B cell (primary cell): ENCODE measurements at places on chromosomes 6 and 20. TPM values are rescaled to one million over a fixed set of nuclear protein-coding genes. Genes with fewer than 3 reads are reported as not detected.

Gene GNRH2
- 2.5 and 2.7 TPM in 2 replicates for total RNA-seq

- DNase-seq = no peak
Measured at GRCh38 chr6:34580707-34581560, 24.8 kb upstream of the SPDEF start.

DNA sequence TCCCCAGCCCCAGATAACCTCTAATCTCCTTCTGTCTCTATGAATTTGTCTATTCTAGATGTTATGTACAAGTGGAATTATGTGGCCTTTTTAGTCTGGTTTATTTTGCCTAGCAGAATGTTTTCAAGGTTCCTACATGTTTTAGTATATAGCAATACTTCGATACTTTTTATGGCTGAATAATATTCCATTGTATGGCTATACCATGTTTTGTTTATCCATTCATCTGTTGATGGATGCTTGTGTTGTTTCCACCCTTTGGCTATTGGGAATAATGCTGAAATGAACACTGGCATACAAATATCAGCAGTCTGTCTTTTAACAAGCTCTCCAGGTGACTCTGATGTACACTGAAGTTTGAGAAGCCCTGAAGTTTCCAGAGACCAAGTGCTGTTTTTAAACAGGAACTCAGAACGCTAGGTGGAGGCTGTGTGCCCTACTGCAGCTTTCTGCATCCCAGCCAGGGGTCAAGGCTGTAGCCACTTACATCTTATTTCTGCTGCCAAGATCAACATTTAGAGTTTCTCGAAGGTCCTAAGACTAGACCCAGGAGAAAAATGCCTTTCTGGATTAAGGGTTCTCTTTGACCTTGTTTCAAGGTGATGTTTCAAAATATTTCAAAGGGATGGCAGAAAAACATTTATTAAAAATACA, 123.0 kb downstream of the SOBP start:
- DNase-seq = no peak

DNA sequence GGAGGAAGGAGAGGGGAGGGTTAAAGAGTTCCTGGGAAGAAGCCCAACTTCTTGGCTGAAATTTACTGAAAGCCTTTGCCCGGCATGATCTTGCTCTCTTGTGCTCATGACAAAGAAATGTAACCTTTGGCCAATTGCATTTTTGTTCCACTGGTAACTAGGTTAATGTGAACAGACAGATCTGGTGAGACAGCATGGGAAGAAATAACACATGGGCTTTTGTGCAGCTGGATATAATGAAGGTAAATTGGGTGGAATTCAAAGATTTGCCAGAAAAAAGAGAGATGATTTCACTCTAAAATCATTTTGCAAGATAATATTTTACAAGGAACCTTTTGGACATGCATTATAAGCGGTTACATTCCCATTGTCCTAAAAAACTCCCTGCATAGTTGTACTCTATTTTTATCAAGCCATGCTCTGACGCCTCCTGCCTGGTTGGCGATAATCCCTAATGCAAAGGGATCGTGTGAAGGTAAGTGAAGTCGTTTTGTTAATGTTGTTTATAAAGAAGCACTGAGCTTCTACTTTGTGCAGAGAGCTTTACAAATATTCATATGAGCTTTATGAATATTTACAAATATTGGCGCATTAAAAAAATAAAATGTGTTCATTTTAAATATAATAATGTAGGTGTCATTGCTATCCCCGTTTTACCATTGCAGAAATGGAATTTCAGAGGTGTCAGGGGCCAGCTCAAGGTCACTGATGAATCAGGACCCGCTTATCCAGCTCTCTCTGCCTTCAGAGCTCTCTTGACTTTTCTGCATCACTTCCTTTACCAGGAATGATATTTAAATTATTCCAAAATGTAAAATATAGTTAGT, 161.3 kb upstream of the AGPAT4 start:
- no peak for DNase-seq

GRCh38 chr6:13300643-13301590, 27.4 kb downstream of the TBC1D7 start:
- no peak for DNase-seq

Gene CYP24A1
- not detected in 2 replicates for total RNA-seq

Gene CALHM5
- not detected in 2 replicates for total RNA-seq

GRCh38 chr6:49849213-49849907, 17.0 kb downstream of the CRISP1 start:
- peak; percentile 27 for DNase-seq

DNA sequence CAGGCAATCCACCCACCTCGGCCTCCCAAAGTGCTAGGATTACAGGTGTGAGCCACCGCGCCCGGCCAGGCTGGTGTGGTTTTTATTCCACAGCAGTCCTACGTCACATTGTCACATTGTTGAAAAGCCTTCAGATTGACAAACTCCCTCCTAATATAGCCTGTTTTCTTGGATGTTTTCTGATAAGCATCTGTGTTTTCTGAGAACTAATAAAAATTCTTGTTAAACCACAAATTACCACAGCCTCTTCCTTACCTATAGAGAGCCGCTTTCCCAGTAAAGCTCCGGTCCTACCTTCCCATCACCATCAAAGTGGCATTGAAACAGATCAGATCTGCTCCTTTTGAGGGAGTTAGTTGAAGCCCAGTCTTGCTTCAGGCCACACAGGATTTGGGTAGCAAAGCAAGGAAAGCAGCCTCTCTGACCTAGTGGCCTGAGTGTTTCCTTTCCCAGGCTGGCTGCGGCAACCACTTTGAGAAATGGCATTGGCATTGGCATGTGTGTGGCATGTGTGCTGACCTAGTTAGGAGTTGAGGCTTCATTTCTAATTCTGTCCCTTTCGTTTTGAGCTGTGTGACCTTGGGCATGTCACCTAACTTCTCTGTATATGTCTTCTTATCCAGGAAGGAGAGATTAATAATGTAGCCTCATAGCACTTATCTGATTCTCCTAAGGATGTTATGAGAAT, 1.7 kb upstream of the PKIG start:
- DNase-seq = no peak

DNA sequence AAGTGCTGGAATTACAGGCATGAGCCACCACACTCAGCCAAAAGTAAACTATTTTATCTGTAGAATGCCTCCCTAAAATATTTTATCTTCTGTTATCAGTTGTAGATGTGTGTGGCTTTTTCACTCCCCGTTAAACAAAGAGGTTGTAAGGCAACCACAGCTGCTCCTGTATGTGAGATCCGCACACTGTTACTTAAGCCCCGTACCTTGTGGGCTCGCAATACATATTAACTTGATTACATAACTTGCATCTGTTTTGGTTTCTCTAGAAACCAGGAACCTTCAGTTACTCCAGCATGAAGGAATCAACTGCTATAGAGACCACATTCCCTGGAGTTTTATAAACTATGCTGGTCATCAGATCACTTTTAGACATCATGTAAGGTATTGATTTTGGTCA, 420.1 kb upstream of the SLC35B3 start:
- no peak for DNase-seq

GRCh38 chr6:1335367-1336037, 23.6 kb downstream of the FOXQ1 start:
- DNase-seq = no peak

DNA sequence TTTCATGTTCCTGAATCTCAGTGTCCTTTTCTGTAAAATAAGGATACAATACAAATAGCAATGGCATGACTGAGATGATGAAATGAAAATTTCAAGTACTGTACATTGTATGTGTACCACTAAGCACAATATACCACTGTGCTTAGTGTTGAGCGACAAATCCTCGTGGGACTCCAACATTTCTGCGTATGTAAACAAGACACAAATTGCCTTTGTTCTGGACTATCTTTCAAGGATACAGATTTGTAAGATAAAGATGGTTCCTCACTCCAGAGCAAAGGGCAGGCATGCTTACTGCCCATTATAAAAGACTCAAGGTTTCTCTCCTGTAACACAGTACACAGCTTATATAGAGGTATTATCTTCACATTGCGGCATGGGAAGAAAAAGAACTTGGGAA, 6.0 kb downstream of the RARS2 start:
- DNase-seq = no peak

DNA sequence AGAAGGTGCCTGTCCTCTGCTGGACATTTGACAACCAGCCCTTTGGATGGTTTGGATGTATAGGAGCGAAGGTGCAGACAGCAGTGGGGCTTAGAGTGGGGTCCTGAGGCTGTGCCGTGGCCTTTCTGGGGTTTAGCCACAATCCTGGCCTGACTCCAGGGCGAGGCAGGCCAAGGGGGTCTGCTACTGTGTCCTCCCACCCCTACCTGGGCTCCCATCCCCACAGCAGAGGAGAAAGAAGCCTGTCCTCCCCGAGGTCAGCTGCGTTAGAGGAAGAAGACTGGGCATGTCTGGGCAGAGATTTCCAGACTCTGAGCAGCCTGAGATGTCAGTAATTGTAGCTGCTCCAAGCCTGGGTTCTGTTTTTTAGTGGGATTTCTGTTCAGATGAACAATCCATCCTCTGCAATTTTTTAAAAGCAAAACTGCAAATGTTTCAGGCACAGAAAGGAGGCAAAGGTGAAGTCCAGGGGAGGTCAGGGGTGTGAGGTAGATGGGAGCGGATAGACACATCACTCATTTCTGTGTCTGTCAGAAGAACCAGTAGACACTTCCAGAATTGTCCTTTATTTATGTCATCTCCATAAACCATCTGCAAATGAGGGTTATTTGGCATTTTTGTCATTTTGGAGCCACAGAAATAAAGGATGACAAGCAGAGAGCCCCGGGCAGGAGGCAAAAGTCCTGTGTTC, 1.3 kb upstream of the CDKN1A start:
- no peak for DNase-seq
